ENCODE measurements at places on chromosomes 2 and 18.

GRCh38 chr2:177545143-177545542 is 152.6 kb downstream of the AGPS start:
- no peak for DNase-seq

GRCh38 chr2:38978296-38978903 is 88.7 kb downstream of the ARHGEF33 start:
- DNase-seq: no peak

GRCh38 chr2:46164529-46165301 is 132.5 kb upstream of the EPAS1 start:
- peak; percentile 5 for DNase-seq

DNA sequence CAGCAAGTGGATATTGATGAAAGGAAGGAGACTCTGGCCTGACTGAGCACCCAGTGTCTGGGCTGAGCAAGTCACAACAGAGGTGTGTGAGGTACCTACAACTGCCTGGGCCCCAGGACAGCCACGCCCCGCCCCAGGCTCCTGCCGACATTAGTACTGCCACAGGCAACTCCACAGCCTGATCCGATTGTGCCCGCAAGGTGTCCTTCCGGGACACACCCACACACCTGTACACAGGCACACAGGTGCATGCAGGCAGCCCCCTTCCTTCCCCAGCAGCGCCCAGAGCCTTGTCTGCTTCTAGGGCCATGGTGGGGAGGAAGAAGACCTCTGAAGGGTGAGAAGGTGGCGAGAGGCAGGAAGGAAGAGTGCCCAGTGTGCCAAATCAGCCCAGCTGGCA is 83.6 kb downstream of the TNS1 start:
- DNase-seq: no peak

GRCh38 chr2:28951910-28952835 is 28.9 kb upstream of the TOGARAM2 start:
- DNase-seq: no peak

- DNase-seq: no peak
Measured at GRCh38 chr2:138699421-138699820, 80.8 kb downstream of the NXPH2 start.

- DNase-seq: no peak
Measured at GRCh38 chr2:149134335-149134923, 95.9 kb downstream of the LYPD6B start.

DNA sequence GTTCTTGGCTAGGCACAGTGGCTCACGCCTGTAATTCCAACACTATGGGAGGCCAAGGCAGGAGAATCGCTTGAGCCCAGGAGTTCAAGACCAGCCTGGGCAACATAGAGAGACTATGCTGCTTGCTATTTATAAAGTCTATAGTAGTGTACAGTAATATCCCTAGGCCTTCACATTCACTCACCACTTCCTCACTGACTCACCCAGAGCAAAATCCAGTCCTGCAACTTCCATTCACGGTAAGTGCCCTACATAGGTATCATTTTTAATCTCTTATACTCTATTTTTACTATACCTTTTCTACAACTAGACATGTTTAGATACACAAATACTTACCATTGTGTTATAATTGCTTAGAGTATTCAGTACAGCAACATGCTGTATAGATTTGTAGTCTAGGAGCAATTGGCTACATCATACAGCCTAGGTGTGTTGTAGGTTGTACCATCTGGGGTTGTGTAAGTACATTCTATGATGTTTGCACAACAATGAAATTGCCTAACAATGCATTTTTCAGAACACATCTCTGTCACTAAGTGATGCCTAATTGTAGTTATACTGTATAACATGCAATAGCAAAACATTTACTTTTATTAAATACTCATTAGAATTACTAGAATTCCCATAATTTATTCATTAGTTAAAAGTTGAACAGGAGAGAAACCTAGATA is 8.8 kb downstream of the DHX57 start:
- DNase-seq: no peak

Data from kidney glomerular epithelial cell (primary cell).